ENCODE measurements at places on chromosomes 6 and 20.

GRCh38 chr20:31956556-31957526 is 5.0 kb upstream of the PDRG1 start:
- no peak for ATAC-seq

- ATAC-seq, result no peak
Observed at GRCh38 chr6:88899569-88900316, 63.7 kb downstream of the RNGTT start.

GRCh38 chr6:3904518-3904917 is 55.3 kb downstream of the FAM50B start:
- ATAC-seq, result no peak

DNA sequence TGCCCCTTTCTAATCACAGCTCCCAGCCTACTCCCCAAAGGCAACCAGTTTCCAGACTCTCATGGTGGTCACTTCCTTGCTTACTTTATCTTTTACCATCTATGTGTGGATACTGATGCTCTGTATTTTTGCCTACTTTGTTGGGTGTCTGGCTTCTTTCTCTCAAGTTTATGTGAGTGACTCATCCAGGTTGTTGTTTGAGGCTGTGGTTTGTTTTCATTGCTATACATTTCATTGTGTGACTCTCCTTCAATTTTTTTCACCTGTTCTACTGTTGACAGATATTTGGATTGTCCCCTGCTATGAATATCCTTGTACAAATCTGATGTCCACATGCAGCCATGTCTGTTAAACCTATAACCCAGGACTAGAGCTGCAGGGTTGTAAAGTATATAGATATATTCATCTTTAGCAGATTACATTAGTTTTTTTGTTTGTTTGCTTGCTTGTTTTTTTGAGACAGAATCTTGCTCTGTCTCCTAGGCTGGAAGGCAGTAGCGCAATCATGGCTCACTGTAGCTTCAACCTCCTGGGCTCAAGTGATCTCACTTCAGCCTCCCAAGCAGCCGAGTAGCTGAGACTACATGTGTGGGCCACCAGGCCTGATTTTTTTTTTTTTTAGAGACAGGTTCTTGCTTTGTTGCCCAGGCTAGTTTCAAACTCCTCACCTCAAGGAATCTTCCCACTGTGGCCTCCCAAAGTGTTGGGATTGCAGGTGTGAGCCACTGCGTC is 72.9 kb upstream of the EEF1E1 start:
- ATAC-seq, result no peak

DNA sequence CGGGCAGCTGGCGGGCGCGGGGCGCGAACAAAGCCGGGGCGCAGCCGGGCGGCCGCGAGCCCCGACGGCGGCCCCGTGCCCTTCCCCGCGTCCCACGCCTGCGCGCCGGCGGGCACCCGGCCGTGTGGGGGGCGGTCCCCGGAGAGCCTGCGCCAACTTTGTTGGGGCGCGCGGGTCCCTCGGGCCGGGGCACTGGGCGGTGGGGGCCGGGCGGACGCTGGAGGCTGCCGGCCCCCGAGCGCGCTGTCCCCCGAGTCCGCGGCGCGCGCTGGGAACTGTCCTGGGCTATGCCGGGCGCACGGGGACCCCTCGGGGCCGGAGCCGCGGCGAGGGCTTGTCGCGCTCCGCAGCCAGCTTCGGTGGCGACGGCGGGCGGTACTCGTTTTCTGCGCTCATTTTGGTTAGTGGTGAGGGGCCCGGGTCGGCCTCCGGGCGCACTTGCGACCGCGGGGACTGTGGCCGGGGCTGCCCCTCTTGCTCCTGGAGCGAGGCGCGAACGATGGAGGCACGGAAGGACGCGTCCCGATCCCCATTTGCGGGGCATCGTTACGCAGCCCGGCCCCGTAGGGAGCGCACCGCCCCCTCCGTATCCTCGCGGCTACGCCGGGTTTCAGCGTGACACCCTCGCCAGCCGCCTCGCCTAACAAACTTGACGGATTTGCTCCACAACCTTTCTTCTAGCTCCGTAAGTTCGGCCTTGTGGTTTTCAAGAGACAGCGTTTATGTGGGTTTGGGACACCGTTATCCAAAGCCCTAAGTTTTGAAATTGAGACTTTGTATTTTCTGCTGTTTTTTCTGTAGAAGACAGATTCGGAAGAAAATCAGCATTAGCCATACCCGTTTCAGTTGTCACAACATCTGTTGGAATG is 622 bp downstream of the SS18L1 start:
- peak; percentile 4 for ATAC-seq

DNA sequence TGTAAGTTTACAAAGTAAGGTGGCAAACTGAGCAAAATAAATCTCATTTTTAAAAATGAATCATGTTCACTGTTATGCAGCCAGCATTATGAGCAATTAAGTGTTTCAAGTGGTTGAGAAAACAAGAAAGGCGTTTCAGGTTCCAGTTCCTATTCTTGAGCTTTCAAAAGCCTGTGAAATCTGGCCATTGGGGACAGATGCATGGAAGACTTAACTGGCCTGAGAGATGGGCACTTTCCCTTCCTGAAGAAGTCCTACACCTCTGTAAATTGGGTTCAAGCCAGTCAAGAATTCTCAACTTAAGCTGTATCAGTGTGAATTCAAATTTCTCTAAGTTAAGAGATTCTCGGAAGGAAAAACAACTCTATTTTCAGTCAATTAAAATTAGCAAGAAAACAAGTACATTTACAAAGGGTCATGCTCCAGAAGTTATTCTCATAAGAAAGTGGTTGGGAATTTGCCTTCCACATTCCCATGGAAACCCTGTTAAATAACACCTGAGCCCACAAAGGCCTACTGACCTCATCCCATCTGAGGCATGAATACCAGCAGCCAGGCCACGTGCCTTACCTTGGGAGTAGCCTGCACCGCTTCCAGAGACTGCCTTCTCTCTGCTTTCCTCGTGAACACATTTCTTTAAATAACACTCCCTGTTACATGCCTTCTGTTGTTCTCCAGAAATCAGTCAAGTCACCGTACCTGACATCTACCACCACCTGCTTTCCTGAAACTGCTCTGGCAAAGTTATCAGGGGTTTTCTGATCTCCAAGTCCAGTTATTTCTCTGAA is 19.4 kb downstream of the MAP3K5 start:
- ATAC-seq, result peak; percentile 68

GRCh38 chr6:162863821-162864220 is 136.0 kb downstream of the PACRG start:
- no peak for ATAC-seq

DNA sequence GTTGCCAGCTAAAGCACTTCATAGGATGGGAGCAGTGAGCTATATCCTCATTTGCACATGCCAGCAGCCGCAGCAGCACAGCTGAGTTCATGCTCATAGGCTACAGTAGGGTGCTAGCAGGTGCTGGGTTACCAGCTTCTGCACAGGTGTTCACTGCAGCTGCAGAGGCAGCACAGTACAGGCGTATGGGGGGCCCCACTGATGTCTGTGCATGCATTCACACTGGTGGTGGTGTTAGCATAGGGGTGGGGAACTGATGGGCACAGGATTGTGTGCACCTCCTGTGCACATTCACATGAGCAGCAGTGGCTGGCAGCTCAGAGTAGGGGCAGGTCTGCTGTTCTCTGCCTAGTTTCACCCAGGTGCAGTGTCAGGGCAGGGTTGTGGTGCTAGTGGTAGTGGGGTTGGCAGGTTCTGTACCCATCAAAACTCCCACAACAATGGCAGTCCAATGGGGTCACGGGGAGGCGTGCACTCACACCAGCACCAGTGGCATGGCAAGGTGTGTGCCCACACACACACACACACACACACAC is 58.9 kb upstream of the IRAK1BP1 start:
- ATAC-seq, result no peak

GRCh38 chr6:159184559-159184958 is 15.4 kb downstream of the FNDC1 start:
- ATAC-seq, result no peak

GRCh38 chr20:14521436-14521835 is 184.0 kb upstream of the FLRT3 start:
- ATAC-seq, result no peak

DNA sequence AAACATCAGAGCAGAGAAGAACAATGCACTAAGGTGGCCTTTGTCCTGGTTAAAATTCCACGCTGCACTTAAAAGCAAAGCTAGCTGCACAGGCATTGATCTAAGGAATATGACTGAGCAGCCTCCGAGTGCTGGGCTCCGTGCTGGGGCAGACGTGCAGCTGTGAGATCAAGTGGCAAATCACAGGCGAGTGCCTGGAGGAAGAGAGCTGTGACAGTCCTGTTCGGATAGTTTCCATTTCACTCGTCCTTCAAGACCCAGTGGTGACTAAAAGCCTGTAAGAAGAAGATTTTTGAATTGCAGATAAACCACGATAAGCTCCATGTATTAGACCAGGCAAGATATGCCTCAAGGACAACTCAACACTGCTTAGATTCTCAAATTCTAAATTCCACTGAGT is 247.9 kb downstream of the ANKRD60 start:
- no peak for ATAC-seq

GRCh38 chr6:24574809-24575208 is 71.2 kb downstream of the KIAA0319 start:
- peak; percentile 85 for ATAC-seq

DNA sequence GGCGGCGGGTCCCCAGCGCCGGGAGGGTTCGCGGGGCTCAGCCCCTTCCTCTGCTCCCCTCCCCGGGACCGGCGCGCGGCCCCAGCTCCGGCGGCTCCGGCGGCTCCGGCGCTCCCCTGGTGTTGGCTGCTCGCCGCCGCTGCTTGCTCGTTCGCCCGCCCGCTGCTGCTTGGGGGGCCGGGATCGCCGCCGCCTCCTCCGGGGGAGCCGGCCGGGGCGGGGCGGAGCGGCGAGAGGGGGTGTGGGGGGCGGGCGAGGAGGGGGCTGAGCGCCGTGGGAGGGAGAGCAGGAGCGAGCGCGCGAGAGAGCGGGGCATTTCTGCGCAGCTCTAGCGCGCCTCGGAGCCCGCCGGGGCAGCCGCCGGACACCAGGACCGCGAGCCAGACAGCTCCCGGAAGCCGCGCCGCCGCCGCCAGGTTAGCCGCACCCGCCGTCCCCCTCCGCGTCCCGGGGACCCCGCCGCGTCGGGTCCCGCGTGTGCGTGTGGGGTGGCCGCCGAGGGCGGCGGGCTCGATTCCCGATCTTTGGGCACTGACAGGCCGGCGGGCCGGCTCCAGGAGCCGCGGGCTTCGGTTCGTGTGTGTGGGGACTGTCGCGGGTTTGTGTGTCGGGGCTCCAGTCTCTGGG is 62.0 kb upstream of the EPB41L1 start:
- ATAC-seq, result peak; percentile 54

DNA sequence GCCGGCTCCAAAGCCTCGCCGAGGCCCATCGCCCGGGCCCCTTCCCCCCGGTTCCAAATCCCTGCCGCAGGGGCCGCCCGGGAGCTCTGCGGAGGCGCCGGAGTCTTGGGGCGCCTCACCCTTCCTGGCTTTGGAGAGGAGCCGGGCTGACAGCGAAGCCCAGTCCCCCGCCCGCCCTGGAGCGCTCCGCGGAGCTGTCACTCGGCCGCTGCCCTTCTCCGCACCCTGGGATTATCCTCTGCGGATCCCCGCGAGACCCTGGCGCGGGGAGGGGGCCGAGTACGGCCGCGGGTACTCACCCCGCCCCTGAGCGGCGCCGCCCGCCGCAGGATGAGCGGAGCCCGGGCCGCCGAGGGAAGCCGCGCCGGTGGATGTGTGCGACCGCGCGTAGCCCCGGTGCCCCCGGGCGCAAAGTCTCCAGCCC is 343 bp downstream of the SNAP91 start:
- peak; percentile 46 for ATAC-seq

DNA sequence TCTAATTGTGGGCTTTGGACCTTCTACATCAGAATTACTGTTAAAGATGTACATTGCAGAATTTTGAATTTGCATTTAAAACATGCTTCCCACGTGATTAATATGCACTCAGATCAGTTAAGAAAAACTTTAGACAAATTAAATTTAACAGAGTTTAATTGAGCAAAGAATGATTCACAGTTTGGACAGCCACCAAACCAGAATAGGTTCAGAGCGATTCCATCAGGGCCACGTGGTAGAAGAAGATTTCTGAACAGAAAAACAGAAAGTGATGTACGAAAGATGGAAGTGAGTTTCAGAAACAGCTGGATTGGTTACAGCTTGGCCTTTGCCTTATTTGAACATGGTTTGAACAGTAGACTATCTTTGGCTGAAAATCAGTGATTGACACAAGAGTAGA is 704.2 kb upstream of the MAP3K7 start:
- ATAC-seq, result no peak
